ENCODE measurements at places on chromosomes 7 and 10.

DNA sequence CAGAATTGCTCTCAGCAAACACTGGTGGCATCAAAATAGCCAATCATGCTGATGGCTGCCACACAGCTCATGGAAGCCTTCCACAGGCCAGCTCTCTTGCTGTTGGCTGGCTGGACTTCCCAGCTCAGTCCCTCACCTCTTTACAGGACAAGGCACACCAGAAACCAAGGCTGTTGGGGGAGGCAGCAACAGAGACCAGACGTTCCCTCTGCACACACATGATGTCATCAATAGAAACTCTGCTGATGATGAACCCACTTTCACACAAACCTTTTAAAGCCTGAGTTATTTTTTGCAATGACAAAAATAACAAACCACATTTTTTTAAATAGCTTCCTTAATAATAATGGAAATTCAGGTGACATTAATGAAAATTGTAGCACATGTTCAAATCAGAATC is 300.9 kb upstream of the C7orf33 start:
- DNase-seq = peak; percentile 24

DNA sequence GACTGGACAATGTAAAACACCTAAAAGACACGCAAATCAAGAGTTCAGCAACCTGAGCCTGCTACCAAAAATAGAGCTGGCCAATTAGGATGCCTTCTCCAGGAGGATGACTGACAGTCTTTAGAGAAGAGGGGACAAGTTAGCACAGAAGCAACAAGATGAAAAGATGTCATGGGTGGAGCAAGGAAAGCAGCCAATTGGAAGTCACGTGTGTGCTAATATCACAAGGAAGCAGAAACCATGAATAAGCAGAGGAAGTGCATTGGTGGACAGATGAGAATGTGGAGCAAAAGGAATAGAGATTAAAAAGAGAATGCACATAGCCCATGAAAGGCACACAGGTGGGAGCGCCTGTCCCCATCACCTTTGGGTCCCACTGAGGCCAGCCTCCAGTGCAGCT is 148.1 kb downstream of the SLC25A13 start:
- DNase-seq = no peak

DNA sequence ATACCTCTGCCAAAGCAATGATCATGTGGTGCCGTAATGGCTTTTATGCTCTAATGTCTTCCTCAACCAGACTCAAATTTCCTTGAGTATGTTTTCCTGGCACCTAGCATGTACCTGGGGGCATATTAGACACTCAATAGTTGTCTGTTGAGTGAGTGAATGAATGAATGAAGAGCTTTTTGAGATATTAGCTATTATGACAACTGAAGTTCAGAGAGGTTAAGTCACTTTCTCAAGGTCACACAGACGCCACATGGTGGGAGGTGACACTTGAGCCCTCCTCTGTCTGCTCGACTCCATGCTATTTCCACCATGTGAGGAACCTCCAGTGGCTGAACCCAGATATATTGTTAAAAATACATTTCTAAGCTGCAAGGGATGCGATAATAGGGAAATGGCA is 132.1 kb downstream of the PRPF18 start:
- DNase-seq = no peak

DNA sequence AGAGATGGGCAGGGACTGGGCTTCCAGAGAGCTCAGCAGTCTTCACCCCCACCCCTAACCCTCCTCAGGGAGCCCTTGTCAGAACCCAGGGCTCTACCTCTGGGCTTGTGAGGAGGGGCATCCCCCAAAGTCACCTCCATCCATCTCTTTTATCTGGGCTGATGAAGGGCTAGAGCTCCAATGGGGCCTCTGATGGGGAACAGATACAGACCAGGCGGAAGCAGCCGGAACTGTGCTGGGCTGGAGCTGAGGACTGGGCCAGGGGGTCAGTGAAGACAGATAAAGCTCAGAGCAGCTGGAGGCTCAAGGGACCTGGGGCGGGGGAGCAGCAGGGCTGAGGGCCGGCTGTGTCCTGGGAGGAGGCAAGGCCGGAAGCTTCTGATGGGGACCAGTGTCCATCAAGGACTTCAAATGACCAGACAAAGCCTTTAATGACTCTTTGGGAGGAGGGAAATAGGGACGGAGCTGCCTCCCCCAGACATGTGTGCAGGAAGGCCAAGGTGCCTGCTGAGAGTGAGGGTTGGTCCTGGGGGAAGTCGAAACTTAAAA is 10.2 kb downstream of the KAZALD1 start:
- DNase-seq = no peak

DNA sequence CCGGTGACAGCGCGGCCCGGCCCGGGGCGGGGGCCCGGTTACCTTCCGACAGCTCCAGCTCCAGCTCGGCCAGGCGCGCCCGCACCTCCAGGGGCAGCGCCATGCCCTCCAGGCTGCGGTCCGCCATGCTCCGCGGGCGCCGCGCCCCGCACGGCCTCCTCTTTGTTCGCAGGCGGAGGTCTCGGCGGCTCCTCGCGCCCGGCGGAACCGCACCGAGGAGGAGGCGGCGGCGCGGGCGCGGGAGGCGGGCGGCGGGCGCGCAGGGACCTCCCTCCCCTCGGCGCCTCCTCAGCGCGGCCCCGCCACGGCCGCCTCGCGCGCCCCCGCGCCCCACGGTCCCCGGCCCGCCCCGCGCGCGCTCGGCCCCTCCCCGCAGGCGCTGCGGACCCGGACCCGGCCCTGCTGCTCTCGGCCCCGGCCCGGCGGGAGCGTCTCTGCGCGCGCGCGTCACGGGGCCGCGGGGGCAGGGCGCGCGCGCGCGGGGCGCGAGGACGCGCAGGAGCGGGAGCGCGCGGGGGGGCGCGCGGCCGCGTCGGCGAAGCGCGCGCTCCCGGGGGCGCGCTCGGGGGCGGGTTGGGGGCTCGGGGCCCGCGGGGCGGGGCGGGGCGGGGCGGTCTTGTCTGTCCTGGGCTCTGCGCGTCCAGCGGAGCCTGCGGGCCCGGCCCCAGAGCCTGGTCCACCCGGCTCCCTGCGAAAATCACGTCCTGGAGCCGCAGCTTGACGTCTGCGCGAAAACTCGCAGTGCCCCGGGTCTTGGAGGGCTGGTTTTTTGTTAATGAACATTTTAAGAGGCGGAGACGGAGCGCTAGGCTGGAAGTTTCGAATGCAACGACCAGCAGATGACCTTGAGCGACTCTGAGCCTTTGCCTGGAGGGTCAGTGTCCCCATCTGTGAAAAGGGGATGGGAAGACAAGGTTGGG is at the start of gene DIP2C:
DIP2C (minus strand) TSS at position 217 of the 920 bp plus-strand sequence; CDS start at position 127, 90 bp downstream.
- DNase-seq = no peak

Data from bronchial epithelial cell (primary cell).